ENCODE measurements at places on chromosomes 1 and 21.

DNA sequence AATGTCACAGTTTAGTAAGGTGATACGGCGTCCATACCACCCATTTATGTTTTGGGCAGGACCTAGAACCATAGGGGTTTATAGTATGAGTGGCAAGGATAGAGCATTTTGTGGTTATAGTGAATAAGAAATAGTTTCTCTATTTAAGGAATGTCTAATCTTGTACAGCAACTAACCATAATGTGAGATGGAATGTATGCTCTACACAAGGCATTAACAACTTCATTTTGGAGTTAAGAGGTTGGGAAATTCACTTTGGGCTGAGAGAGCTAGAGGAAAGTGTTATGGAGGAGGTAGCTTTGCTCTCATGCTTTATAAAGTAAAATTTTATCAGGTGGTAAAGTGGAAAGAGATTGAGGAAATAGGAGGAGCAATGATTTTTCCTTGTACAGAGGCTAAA is 3.0 kb upstream of the MCL1 start:
- DNase-seq, result no peak

DNA sequence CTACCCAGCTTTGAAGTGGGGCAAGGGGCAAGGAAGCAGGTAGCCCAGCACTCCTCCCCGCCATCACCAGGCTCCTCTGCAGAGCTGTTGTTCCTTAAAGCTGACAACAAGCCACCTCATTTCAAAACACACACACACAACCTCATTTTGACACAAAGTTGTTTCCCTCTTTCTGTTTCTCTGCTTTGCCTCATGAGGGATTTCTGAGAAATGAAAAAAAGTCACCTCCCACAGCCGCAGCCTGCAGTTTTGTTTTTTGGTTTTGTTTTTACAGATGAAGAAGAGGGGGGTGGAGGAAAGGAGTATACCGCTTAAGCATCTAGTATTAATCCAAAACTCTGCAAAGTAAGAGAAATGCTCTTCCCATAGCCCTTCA is 12.1 kb downstream of the MCL1 start:
- DNase-seq, result peak; percentile 93

- peak; percentile 92 for DNase-seq
These were observed 39.9 kb downstream of the IL6R start for GRCh38 chr1:154445040-154445472.

- no peak for DNase-seq
These were observed 51.0 kb downstream of the AHDC1 start for GRCh38 chr1:27552911-27553420.

GRCh38 chr1:235954306-235955283 is 87.9 kb upstream of the LYST start:
- DNase-seq, result peak; percentile 47

- peak; percentile 93 for DNase-seq
These were observed 211.1 kb downstream of the MRPL39 start for GRCh38 chr21:25396135-25396711.

- DNase-seq, result no peak
These were observed 7.0 kb downstream of the HFM1 start for GRCh38 chr1:91397605-91398004.

GRCh38 chr1:173294843-173295242 is 87.7 kb upstream of the TNFSF4 start:
- no peak for DNase-seq

DNA sequence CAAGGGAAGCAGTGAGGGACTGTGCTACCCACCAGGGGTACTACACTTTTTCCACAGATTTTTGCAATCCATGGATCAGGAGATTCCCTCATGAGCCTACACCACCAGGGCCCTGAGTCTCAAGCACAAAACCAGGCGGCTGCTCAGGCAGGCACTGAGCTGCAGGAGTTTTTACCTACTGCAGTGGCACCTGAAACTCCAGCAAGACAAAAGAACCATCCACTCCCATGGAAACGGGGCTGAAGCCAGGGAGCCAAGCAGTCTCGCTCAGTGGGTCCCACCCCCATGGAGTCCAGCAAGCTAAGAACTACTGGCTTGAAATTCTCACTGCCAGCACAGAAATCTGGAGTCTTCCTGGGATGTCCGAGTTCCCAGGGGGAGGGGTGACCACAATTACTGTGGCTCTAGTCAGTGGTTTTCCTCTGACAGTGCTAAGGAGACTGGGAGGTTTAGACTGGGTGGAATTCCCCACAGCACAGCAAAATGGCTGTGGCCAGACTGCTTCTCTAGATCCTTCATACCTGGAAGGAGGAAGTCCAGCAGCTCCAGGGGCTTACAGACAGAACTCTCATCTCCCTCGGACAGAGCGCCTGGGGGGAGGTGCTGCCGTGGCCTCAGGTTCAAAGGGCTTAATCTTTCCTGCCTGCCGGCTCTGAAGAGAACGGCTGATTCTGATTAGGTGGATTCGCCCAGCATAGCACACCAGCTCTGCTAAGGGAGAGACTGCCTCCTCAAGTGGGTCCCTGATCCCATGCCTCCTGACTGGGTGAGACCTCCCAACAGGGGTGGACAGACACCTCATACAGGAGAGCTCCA is 437.8 kb downstream of the LTN1 start:
- DNase-seq, result no peak

DNA sequence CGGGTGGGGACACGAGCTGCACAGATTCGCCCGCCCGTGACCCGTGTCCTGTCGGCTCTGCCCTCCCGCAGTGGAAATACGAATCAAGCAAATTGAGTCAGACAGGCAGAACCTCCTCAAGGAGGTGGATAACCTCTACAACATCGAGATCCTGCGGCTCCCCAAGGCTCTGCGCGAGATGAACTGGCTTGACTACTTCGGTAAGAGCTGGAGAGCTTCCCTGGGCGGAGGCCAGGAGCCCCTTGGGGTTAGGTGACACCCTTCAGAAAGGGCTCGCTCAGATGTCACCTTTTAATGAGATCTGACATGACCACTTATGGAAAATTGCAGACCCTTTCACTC is 489 bp downstream of the CDCA8 start:
- peak; percentile 38 for DNase-seq

DNA sequence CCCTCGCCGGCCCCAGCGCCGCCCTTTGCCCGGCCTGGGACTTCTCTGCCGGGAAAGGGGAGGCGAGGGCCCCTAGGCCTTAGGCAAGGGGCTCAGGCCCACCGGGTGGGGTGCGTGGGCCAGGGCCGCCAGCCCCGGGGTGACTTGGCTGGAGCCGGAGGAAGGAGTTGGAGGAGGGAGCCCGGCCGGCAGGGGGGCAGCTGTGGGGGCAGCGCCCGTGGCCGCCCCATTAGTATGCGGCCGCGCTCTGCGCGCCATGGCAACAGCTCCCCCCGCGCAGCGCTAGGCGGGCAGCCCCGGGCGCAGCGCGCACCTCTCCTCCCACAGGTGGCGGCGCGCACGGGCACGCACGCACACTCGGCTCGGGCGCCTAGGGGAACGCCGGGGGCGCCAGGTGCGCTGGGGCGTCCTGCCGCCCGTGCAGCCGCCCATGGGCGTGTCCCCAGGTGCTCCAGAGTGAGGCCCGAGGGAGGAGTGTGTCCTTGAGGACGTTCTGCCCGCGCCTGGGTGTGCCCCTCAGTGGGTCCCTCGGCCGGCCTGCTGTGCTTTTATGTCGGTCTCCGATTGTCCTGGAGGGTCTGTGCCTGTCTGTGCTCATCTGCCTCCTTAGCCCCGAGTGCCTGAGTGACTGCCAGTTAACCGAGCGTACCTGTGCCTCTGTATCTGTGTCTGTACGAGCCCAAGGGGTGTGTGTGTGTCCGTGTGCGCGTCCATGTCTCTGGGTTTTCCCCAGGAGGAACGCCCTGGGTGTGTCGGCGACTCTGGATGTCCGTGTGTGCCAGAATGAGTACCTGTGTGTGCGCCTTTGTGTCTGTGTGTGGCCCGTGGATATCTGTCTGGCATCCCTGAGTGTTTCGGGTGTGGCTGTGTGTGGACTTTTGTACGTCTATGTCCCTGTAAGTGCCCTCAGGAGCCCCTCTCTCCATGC is 38.2 kb upstream of the WASF2 start:
- DNase-seq, result no peak

GRCh38 chr1:156599811-156600210 is 1.5 kb downstream of the GPATCH4 start:
- peak; percentile 63 for DNase-seq

DNA sequence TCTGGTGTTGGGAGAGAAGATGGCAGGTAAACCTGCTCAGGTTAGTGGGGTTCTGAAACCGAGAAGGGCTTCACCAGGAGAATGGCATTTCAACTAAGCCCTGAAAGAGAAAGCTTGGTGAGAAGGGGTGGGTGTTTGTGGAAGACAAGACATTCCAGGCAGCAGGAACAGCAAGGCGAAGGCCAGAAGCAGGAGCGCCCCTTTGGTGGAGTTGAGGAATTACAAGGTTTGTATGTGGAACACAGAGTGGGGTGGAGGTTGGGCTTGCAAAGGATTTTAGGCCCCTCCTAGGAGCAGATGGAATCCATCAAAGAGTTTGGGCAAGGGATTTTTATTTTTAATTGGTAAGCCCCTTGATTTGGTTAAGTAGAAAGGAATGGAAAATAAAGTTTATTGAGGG is 24.8 kb upstream of the ELOA start:
- no peak for DNase-seq

GRCh38 chr1:185281245-185281644 is 35.8 kb downstream of the IVNS1ABP start:
- peak; percentile 23 for DNase-seq

DNA sequence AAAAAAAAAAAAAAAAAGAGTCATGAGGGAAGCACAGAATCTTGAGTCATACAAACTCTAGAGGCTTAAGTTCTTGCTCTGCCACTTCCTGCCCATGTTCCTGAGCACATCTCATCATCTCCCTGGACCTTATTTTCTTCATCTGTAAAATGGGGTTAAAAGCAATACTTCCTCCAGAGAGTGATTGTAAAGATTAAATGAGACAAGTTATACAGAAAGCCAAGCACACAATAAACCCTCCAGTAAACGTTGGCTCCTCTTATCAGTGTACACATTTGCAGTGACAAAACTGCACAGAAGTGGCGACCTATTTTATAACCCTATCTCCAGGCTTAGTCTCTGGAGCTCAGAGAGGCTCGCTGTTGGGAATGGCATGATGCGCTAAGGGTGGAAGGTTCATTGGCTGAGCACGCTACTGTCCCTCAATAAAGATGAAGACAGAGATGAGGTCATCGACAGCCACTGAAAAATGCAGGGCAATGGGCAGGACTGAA is 82.1 kb downstream of the RRAGC start:
- DNase-seq, result no peak

DNA sequence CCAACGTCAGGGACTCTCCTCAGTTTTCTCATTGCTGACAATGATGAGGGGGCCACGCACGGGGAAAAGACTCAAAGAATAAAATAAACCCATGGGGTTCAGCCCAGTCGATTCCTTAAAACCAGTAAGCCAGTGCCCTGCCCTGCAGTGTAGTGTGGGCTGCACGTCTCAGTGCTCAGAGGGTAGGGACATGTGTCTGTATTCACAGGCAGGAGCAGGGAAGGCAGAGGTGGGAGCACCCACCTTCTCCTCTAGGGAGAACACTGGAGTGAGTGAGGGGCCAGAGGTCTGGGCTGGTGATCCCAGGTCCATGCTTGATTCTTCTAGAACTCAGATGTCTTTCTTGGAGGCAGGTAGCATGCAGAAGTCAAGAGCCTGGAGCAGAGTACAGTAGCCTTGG is 303.6 kb downstream of the MATN1 start:
- no peak for DNase-seq

- no peak for DNase-seq
These were observed 43.9 kb upstream of the CAMK1G start for GRCh38 chr1:209539576-209539975.

DNA sequence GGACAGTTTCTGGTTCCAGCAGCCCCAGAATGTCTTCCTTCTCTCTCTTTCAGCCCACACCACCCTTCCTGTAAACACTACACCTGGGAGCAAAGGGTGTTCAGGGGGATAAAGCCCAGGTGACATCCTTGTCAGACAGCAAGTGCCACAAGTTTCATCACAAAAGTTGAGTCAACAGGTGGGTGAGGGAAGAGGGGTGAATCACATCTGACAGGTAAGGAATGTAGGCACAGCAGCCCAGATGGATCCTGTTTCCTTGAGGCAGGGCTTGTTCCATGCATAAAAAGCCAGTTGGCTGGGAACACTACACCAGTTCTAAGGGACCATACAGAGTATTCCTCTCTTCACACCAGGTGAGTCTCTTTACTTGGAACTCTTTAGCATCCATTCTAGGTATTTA is at the start of gene SPRR1B:
Gene SPRR1B, plus strand, starts transcription at position 309 of the 400 bp plus-strand sequence. CDS start 1,143 bp downstream, outside the sequence.
- no peak for DNase-seq

GRCh38 chr21:37704751-37705150 is 211.5 kb downstream of the KCNJ6 start:
- no peak for DNase-seq

Measured in activated CD4-positive, alpha-beta T cell treated with anti-CD3 and anti-CD28 coated beads, Interleukin-2, Interleukin-6, amounts not matched to agents 100 ng/mL and 50 ng/mL, durations not matched to agents 16 hours and 8 hours (primary cell).